Caki2 (cell line): ENCODE measurements at places on chromosomes 6 and 20.

DNA sequence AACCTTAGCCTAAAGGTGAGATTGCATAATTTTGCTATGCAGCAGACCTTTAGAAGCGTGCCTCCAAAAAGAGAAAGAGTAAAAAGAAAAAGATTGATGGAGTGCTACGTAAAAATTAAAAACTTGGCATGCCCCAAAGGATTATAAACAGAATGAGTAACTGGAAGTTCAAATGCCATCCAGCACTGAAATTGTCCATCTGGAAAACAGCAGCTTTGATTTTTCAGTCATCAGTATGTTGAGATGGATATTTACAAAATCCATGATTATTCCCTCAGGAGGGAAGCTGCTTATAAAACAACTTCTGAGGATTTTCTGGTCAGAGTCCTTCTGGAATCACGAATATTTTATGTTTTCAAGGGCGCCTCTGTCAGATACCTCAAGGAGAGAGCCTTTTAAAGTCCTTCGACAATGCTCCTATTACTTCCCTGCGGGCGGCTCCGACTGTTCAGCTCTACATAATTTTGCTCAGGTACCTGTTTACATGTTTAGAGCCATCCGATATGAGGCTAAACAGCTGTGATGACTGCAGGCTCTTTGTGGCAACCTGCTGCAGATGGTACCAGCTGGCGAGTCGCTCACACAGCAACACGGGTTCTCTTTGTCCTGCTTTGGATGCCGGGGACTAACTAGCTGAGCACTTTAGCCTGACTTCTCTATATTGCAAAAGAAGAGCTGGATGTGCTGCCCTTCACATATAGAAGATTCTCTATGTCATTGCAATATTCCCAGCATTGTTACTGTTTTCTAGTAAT lies 83.3 kb downstream of the RCAN2 start:
- no peak for DNase-seq

DNA sequence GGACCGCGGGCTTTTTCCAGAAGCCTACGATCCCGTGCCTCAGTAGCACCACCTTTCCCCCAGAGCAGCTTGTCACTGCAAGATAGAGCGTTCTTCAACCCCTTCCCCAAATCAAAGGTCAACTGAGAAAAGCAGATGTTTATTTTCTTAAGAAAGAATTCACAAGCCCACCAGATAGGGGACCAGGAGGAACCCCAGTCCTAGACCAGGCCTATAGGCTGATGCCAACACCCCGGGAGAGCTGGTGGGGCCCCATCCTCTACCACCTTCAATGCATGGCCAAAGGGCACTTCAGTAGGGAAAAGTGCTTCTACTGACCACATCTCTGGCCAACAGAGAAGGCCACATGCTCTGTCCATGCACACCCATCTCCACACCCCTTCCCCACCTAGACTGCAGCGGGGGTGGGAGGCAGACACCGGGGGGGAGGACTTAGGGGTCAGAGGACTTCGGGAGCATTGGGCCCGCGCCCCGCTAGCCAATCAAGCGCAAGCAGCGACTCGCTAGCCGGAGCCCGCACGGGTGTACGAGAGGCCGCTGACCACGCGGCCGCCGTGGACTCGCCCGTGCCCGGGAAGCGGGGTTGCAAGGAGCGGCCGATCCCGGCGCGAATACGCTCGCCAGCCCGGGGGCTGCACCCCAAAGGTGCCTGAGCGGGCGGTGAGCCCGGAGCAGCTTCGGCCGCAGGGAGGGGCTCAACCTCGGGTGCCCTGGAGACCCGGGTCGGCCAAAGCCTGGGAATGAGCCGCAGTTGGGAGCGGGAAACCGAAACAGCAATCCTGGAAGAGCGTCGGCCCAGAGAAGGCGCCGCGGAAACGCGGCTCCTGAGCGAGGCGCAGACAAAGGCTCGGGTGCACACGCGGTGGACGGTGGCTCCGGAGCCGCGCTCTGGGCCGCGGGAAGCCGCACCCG lies 2.8 kb downstream of the PDE10A start:
- DNase-seq: peak; percentile 13

GRCh38 chr6:127518191-127518709 lies 885 bp downstream of the MTCL3 start:
- no peak for DNase-seq

- no peak for DNase-seq
Observed at GRCh38 chr20:58722877-58723627, 30.5 kb downstream of the NPEPL1 start.

- DNase-seq: no peak
Observed at GRCh38 chr6:113819169-113819830, 37.8 kb upstream of the MARCKS start.

DNA sequence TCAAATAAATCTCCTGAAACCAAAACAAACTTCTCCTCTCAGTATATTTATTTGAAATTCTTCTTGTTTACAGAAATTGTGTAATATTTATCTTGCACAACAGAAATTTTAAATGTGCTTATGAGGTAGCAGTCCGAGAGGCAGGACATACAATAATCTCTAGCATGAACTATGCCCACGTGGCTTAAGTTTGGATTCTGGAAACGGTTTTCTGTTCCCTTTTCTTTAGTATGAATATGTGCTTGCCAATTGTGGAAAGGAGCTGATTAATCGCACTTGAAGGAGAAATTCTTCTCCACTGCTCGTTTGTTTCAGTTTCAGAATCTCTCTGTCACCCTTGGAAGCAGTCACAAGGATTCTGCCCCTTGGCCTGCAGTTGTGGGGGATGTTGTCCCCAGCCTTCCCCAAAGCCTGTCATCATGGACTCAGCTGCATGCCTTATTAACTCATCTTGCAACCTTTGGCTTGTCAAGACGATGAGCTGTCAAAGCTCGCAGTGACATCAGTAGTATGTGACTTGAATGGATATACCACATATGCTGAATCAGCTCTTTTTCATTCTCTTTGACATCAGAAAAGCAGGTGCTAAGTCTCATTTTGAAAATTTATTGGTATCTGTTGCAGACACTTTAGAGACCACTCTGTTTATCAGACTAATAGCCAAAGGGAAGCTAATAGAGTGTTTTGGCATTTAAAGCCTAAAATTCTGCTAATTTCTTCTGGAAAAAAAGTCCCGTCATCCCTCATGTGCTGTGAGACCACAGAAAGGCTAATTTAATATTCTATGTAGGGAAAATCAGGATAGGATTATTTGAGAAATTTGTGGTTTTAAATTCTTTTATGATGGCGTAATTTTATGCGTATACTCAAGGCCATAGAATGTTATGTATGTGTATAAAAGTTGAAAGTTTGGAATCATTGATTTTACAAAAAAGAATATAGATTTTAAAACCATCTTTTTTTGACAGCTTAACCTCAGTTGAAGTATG lies 186.8 kb downstream of the ARID1B start:
- DNase-seq: no peak

DNA sequence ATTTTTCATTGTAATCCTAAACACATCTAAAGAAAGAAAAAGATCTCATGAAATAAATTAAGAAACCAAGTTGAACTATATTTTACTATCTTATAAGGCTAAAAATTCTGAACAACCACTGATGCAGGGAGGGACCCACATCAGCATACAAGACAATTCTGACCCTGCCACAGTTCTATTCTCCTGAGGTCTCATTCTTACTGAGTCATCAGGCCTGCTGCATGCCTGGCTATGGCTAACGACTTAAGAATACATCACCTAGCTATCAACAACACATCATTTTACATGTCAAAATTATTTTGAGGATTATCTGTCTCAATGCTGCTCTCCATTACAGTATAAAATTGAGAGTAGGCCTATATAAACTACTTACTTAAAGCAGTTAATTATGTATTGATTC lies 52.9 kb downstream of the FBXL4 start:
- DNase-seq: peak; percentile 4

DNA sequence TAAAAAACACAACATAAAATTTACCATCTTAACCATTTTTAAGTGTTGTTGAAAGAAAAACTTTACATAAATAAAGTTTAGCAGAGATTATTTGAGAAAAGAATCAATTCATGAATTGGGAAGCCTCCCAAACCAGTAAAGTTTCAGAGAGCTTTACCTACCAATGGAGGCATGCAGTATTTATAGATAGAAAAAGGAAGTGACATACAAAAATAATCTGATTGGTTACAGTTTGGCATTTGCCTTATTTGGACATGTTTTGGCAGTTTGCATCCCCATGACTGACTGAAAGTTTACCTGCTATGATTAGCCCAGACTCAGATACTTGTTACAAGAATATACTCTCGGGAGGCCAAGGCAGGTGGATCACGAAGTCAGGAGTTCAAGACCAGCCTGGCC lies 3.7 kb upstream of the CMTR1 start:
- no peak for DNase-seq

DNA sequence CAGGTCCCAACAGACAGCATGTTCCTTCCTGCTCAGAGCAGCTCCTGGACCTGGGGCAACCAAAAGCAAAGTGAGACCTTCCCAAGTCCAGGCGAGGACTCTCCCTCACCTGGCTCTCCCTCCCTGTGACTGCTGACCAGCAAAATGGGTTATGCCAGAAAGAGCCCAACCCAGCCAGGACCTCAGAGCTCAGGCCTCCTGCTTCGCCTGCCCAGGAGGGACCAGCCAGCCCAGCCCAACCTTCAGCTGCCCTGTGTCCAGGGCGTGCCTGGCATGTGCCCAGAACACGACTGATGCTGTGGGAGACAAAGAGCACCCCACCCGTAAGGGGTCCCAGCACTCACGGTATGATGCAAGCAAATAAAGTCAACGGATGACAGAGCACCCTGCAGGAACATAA lies 74.0 kb upstream of the CST7 start:
- no peak for DNase-seq

GRCh38 chr6:67009818-67010217 lies 1302.8 kb upstream of the EYS start:
- no peak for DNase-seq

GRCh38 chr6:122665929-122666328 lies 55.7 kb downstream of the PKIB start:
- no peak for DNase-seq

- no peak for DNase-seq
Observed at GRCh38 chr20:21933526-21933925, 228.1 kb downstream of the PAX1 start.
